CD4-positive, alpha-beta T cell treated with Interferon gamma for 1 hour (primary cell): ENCODE measurements at places on chromosomes 12 and 14.

GRCh38 chr12:61188801-61189595 lies 1071.2 kb upstream of the USP15 start:
- DNase-seq, result no peak

GRCh38 chr12:52884526-52885293 lies 20.2 kb downstream of the KRT8 start:
- peak; percentile 63 for DNase-seq

DNA sequence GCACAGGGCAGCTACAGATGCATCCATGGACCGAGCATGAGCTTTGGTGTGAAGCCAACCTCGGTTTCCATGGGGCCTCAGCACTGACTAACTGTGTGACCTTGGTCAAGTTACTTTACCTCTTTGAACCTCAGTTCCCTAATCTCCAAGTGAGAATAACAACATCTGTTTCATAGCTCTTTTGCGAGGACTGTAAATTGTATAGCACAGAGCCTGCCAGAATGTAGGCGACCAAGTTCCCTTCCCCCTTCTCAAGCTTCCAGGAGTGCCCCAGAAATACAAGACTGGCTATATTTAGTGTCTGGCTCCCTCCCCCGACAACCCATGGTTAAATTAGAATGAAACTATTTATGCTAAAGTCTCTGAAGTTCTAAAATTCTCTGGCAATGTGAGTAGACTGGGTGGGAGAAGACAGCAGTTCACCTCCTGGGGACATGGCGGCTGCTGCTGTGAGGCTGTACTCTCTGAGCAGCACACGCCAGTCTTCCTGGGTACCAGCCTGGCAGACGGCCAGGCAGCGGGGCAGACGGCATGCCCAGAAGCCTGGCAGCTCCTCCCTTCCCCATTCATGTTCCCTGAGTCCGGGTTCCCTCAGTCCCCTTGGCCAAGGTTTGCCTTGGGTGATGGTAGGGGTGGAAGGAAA lies 22.0 kb upstream of the TMED10 start:
- no peak for DNase-seq

DNA sequence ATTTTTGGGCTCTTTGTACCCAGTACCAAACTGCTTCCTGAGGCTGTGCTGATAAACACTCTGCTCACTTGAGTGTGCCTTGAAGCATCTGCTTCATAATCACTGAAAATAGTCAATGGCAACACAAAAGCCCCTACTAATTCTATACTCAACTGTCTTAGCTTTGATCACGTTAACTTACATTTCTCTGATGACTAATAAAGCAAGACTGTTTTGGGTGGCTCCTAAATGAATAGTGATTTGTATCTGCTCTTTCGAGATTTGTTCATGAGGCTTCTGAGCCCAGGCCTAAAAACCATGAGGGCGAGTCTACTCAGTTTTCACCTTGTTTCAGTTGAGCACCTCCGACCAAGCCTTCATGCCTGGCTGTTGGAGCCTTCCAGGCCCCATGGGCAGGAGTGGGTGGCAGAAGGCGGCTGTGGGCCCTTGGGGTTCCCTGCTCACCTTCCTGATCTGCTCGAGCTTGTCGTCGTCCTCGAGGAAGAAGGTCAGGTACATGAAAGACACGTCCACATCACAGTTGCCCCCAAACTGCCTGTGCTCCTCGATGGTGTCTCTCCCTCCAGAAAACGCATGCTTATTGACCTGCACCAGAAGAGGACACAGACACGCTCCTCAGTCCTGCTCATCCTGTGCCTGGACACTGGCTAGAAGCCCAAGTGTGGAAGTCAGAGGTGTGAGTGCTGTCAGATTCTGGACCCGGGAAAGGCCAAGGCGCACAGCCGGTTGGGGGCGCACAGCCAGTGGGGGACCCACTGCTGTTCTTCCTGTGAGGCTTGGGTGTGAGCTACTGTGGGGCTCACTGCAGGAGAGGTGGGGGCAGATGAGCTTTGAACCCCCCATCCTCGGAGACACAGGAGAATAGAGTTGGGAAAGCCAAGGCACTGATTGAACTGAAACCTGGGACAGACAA lies 13.7 kb downstream of the SLC25A47 start:
- no peak for DNase-seq

DNA sequence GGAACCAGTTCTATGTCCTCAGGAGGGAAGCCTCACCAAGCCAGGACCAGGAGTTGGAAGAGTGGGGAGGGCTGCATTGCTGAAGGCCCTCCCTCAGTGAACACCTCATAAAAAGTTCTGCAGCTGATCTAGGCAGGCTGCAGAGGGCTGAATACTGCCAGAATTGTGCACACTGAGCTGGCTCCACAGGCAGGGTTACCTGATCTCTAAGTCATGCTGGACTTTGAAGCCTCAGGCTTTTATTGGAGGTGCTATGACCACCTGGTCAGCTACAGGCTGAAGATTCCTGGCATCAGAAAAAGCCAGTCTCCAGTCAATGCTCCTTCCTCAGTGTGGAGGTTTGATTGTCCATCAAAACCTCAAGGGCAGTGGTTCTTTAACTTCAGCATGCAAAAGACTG lies 39.7 kb downstream of the FOS start:
- DNase-seq, result no peak

- DNase-seq, result no peak
These were observed 2.5 kb downstream of the PGAM5 start for GRCh38 chr12:132713123-132713522.
